Immature natural killer cell (primary cell): ENCODE measurements at places on chromosomes 11 and 22. TPM values are rescaled to one million over a fixed set of nuclear protein-coding genes. Genes with fewer than 3 reads are reported as not detected.

GRCh38 chr11:95736355-95736754 is 53.2 kb downstream of the FAM76B start:
- no peaks in the 10 kb centered on the region for H3K36me3 ChIP-seq
- no peak overlapping the region for H3K4me3 ChIP-seq
- H3K27ac ChIP-seq = no peak overlapping the region
- peaks cover 5% of the 10 kb centered on the region for H3K27me3 ChIP-seq
- DNase-seq = no peak
- H3K4me1 ChIP-seq = no peaks in the 10 kb centered on the region

TKFC gene
- polyA plus RNA-seq = 36.2 TPM

- no peaks in the 10 kb centered on the region for H3K27me3 ChIP-seq
- H3K27ac ChIP-seq = no peak overlapping the region
- no peak for DNase-seq
- H3K4me3 ChIP-seq = no peak overlapping the region
Measured at GRCh38 chr11:101288392-101288791, 158.8 kb upstream of the PGR start.

NPAS4 gene
- polyA plus RNA-seq = not detected

GRCh38 chr11:118370774-118371173 is 11.4 kb downstream of the UBE4A start:
- H3K4me3 ChIP-seq = no peak overlapping the region
- no peaks in the 10 kb centered on the region for H3K4me1 ChIP-seq
- no peaks in the 10 kb centered on the region for H3K27me3 ChIP-seq
- H3K36me3 ChIP-seq = peaks cover 42% of the 10 kb centered on the region

DNA sequence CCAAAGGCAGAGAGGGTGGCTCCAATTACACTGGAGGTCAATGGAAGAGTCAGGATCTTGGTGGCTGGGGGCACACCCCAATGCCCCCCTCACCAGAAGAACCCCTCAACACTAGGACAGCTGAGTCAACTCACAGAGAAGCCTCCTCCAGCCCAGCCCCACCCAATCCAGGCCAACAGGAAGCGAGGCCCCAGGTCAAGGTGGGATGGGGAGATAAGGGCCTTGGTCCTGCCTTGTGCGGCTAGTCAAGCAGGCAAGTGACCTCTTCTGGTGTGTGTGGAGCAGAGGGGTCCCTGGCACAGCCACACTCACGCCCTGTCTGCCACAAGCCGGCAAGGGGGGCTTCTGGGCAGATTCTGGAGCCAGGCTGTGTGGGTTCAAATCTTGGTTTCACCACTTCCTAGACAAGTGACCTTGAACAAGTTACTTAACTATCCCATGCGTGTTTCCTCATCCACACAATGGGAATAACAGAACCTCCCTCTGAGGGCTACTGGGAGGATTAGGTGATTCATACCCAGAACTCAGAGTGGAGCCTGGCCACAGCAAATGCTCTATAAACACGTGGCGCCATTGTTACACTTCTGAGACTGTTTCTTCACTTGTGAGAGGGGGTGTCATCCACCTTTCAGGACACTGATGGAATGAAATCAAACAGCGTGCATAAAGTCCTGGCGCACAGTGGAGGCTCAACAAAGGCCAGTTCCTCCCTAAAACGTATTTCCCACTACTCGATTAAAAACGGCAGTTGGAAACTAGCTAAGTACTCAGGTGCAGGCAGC is 3.2 kb downstream of the TTLL12 start:
- H3K4me1 ChIP-seq = peaks cover 18% of the 10 kb centered on the region
- peaks cover 11% of the 10 kb centered on the region for H3K36me3 ChIP-seq
- no peak overlapping the region for H3K27ac ChIP-seq
- H3K4me3 ChIP-seq = no peak overlapping the region
- no peak for DNase-seq
- H3K27me3 ChIP-seq = peaks cover 9% of the 10 kb centered on the region

DNA sequence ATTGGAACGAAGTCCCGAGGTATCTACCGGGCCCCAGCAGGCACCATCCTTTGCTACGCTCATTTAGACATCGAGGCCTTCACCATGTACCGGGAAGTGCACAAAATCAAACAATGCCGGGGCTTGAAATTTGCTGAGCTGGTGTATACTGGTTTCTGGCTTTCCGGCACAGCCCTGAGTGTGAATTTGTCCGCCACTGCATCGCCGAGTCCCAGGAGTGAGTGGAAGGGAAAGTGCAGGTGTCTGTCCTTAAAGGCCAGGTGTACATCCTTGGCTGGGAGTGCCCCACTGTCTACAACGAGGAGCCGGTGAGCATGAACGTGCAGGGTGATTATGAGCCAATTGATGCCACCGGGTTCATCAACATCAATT is 158.8 kb upstream of the GUCY1A2 start:
- no peak for DNase-seq
- H3K27ac ChIP-seq = no peak overlapping the region
- no peaks in the 10 kb centered on the region for H3K36me3 ChIP-seq
- H3K4me3 ChIP-seq = no peak overlapping the region

DNA sequence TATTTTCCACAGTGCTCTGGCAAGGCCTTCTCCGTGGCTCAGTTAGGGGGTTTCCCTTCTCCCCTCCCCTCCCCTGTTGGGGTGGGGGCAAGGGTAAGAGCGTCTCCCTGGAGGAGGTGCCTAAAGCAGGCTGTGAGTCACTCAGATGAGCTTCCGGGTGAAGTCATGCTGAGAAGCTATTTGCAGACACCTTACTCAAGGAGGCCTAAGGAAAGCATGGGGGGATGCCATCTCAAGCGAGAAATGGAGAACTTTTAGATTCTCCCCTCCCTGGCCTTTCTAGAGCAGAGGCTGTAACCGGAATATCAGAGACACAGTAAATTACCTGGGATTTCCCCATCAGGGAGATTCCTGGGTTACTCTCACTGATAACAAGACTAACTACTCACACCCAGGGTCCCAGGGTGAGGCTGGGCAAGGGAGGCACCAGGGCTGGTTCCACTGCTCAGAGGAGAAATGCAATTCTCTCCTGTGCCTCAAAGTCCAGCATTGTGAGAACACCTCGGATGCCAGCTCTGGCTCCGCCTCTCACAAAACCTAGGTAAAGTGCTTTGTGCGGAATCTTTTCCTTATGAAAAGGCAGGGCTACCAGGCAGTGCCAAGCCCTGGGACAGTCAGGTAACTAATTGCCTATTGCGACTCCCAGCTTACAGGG is 123.6 kb downstream of the ABTB2 start:
- H3K36me3 ChIP-seq = no peaks in the 10 kb centered on the region
- peak; percentile 11 for DNase-seq
- no peak overlapping the region for H3K4me3 ChIP-seq
- H3K4me1 ChIP-seq = no peaks in the 10 kb centered on the region

DNA sequence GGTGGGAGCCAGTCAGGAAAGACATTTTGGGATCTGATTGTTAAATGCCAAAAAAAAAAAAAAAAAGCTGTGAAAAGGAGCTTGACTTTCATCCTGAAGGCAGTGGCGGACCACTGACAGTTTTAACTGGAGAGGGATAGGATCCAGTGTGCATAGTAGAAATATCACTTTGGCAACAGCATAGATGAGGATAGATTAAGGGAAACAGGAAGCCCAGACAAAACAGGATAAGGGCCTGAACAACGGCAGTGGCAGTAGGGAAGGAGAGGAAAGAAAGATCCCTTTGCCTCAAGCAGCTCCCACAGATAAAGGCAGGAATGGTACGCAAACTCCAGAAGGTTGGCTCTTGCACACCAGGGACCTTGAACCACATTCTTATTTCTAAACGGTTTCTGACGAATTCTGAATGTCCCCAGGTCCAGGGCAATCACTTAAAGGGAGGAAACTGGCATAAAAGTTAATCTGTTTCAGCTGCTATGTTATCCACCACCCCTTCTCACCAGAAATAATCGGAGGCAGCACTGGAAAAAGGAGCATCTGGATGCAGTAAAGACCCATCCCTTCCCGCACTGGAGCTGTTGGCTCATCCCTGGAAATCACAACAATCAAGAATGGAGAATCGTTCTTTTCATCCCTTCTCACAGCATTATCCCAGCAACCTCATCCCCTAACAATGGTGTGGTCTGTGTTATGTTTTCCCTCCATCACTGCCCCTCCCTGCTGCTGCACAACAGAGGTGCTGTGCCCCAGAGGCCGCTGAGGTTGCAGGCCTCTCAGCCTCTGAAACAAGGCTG is 99.1 kb downstream of the GAB2 start:
- no peak overlapping the region for H3K4me3 ChIP-seq
- no peak for DNase-seq
- H3K27ac ChIP-seq = no peak overlapping the region
- no peaks in the 10 kb centered on the region for H3K27me3 ChIP-seq

- no peaks in the 10 kb centered on the region for H3K27me3 ChIP-seq
- DNase-seq = no peak
- no peak overlapping the region for H3K27ac ChIP-seq
- no peak overlapping the region for H3K4me3 ChIP-seq
- H3K4me1 ChIP-seq = peaks cover 6% of the 10 kb centered on the region
Measured at GRCh38 chr11:45216031-45216430, 69.6 kb downstream of the PRDM11 start.

GRCh38 chr11:17273668-17274282 is 2.8 kb upstream of the NUCB2 start:
- peaks cover 11% of the 10 kb centered on the region for H3K27me3 ChIP-seq
- no peak overlapping the region for H3K4me3 ChIP-seq
- peaks cover 39% of the 10 kb centered on the region for H3K4me1 ChIP-seq
- H3K36me3 ChIP-seq = no peaks in the 10 kb centered on the region
- no peak overlapping the region for H3K27ac ChIP-seq
- no peak for DNase-seq

GRCh38 chr22:40766956-40767355 is 52.2 kb downstream of the SLC25A17 start:
- no peak overlapping the region for H3K27ac ChIP-seq
- H3K4me1 ChIP-seq = no peaks in the 10 kb centered on the region
- peaks cover 2% of the 10 kb centered on the region for H3K27me3 ChIP-seq
- DNase-seq = no peak
- H3K36me3 ChIP-seq = peaks cover 7% of the 10 kb centered on the region

SLC22A9 gene
- not detected for polyA plus RNA-seq

NXPE1 gene
- polyA plus RNA-seq = not detected

- no peak overlapping the region for H3K4me3 ChIP-seq
- peaks cover 6% of the 10 kb centered on the region for H3K27me3 ChIP-seq
- H3K36me3 ChIP-seq = no peaks in the 10 kb centered on the region
- H3K4me1 ChIP-seq = peaks cover 26% of the 10 kb centered on the region
- DNase-seq = no peak
- no peak overlapping the region for H3K27ac ChIP-seq
Measured at GRCh38 chr11:120718171-120718570, 206.6 kb downstream of the GRIK4 start.

- no peaks in the 10 kb centered on the region for H3K36me3 ChIP-seq
- no peak for DNase-seq
- H3K4me1 ChIP-seq = no peaks in the 10 kb centered on the region
- H3K27me3 ChIP-seq = no peaks in the 10 kb centered on the region
- no peak overlapping the region for H3K27ac ChIP-seq
Measured at GRCh38 chr11:106840947-106841346, 177.3 kb downstream of the GUCY1A2 start.

- DNase-seq = no peak
- H3K27ac ChIP-seq = no peak overlapping the region
- H3K4me1 ChIP-seq = no peaks in the 10 kb centered on the region
Measured at GRCh38 chr11:107705027-107705426, 6.8 kb downstream of the SLN start.

RRAS2 gene
- 96.4 TPM for polyA plus RNA-seq

- no peaks in the 10 kb centered on the region for H3K27me3 ChIP-seq
- no peaks in the 10 kb centered on the region for H3K36me3 ChIP-seq
- no peak for DNase-seq
- H3K4me3 ChIP-seq = no peak overlapping the region
- peaks cover 22% of the 10 kb centered on the region for H3K4me1 ChIP-seq
Measured at GRCh38 chr11:83051760-83052671, 19.7 kb downstream of the RAB30 start.

- no peak overlapping the region for H3K27ac ChIP-seq
- DNase-seq = no peak
- no peaks in the 10 kb centered on the region for H3K36me3 ChIP-seq
- H3K4me3 ChIP-seq = no peak overlapping the region
- peaks cover 1% of the 10 kb centered on the region for H3K27me3 ChIP-seq
Measured at GRCh38 chr11:92269021-92269420, 44.4 kb downstream of the FAT3 start.

- no peak overlapping the region for H3K27ac ChIP-seq
- no peak for DNase-seq
- H3K4me1 ChIP-seq = peaks cover 6% of the 10 kb centered on the region
- no peak overlapping the region for H3K4me3 ChIP-seq
Measured at GRCh38 chr11:45028911-45029682, 78.4 kb upstream of the TP53I11 start.

- H3K4me1 ChIP-seq = peaks cover 56% of the 10 kb centered on the region
- peak overlapping the region; percentile 65 for H3K27ac ChIP-seq
- no peak for DNase-seq
- no peaks in the 10 kb centered on the region for H3K36me3 ChIP-seq
- H3K4me3 ChIP-seq = no peak overlapping the region
Measured at GRCh38 chr11:126387857-126388256, 32.4 kb downstream of the ST3GAL4 start.

KIF18A gene
- polyA plus RNA-seq = 1.3 TPM

DNA sequence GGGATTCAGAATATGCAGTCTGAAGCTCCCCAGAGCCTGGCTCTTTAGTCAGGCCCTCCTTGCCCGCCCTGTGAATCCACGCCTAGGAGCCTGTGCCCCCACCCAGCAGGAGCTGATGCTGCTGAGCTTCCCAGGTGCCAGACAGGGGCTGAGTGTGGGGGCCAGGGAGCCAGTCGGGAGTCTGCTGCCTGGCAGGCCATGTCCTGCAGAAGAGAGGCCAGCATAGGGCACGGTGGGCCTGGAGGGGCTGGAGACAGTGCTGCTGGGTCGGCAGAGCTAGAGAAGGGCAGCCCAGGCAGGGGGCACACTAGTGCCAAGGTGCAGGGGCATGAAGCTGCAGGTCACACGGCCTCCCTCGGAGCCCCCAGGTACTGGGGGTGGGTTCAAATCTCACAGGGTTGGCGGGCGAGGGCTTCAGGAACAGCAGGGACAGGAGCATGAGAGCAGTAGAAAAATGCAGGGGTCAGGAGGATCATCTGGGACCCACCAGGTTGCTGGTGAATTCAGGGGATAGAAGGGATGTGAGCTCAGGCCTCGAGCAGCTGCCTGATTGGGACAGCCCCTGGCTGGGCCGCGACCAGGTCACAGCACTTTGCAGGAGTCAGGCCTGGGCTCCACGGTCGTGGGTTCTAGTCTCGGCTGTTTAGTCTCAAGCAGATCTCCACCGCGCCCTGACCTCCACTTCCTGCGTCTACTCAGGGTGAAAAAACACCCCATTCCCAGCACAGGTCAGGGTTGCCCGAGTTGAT is 4.1 kb upstream of the SEPTIN5 start:
- H3K4me3 ChIP-seq = no peak overlapping the region
- peaks cover 14% of the 10 kb centered on the region for H3K27me3 ChIP-seq
- H3K27ac ChIP-seq = no peak overlapping the region
- DNase-seq = no peak
